ENCODE measurements at places on chromosomes 6 and 20.
A peak's percentile ranks its signal among the peaks of the same experiment; 100 is the strongest.

GRCh38 chr6:158353883-158354877, 41.9 kb downstream of the TULP4 start:
- DNase-seq: peak; percentile 44

- DNase-seq: peak; percentile 4
Observed at GRCh38 chr6:110352563-110353262, 5.4 kb downstream of the METTL24 start.

GRCh38 chr20:4171538-4172116, 156.3 kb upstream of the RNF24 start:
- no peak for DNase-seq

- peak; percentile 53 for DNase-seq
Observed at GRCh38 chr6:110625883-110626282, 149.5 kb upstream of the SLC22A16 start.

DNA sequence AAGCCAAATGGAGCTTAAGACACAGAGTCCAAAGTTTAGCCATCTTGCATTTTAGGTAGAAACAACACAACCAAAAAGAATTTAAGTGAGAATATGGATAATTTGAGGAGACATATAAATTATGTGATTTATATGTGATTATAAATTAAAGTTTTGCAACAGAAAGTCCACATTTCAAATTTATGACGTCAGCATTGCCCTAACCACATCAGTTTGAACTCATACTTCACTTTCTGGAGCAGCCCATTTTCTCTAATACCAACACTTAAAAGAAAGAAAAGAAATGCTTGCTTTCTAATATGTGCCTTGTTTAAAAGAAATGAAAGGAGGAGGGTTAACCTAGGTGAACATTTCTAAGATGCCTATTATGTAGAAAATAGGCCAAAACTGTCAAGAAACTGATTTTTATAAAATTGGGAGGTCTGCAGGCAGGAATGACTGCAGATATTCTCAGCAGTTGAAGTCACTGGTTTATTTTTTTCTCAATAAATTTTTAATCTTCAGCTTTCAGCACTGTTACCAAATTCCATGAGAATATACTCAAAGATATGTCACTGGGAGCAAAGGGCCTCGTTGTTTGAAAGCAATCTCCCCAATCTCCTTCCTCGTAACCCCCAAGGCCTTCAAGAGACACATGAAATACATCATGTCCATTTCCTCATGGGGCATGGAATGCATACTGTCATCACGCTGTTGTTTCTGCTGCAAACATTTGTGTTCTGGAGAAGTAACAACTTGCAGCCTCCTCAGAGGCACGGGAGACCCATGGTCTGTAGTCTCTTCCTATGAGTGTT, 137.8 kb downstream of the SOD2 start:
- no peak for DNase-seq

DNA sequence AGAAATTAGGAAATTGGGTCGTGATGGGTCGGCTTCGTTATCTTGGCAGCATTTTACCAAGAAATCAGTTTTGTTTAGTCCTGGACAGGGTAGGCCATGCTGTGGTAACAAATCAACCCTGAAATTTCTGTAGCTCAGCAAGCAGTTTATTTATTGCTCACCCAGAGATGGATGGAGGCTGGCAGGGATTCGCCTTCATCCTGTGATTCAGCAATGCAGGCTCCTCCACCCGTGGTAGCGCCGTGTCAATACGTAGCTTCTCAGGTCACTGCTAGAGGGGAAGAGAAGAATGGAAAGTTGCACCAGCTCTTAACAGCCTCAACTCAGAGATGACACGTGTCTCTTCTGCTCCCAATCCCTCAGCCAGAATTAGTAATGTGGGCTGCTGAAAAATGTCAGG, 157.0 kb upstream of the SGK1 start:
- DNase-seq: no peak

- DNase-seq: no peak
Observed at GRCh38 chr20:49636447-49636846, 68.5 kb upstream of the PTGIS start.

- peak; percentile 43 for DNase-seq
Observed at GRCh38 chr6:87832025-87832825, 130.2 kb upstream of the AKIRIN2 start.

- no peak for DNase-seq
Observed at GRCh38 chr6:24547243-24547642, 52.5 kb downstream of the ALDH5A1 start.

- DNase-seq: no peak
Observed at GRCh38 chr20:17109307-17109706, 117.5 kb upstream of the PCSK2 start.

GRCh38 chr20:47725248-47725973, 59.9 kb downstream of the SULF2 start:
- peak; percentile 84 for DNase-seq

- DNase-seq: peak; percentile 5
Observed at GRCh38 chr20:59141818-59142581, 21.6 kb upstream of the ZNF831 start.

DNA sequence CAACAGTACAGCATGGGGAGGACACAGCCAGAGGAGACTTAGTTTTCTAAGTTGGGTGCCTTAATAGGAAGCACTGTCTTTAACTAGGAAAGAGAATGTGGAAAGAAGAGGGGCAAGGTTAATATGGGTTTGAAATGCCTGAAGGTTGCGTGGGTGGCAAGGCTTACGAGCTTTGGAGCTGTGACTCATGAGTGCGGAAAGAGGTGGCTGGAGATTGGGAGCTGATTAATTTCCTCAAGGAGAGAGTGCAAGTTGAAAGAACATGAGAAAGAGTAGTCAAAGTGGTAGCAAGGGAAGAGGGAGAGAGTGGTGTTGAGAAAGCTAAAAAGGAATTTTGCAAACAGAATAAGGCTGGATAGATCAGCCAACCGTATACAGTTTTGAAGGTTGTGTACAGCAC, 315.1 kb upstream of the PRND start:
- peak; percentile 92 for DNase-seq

DNA sequence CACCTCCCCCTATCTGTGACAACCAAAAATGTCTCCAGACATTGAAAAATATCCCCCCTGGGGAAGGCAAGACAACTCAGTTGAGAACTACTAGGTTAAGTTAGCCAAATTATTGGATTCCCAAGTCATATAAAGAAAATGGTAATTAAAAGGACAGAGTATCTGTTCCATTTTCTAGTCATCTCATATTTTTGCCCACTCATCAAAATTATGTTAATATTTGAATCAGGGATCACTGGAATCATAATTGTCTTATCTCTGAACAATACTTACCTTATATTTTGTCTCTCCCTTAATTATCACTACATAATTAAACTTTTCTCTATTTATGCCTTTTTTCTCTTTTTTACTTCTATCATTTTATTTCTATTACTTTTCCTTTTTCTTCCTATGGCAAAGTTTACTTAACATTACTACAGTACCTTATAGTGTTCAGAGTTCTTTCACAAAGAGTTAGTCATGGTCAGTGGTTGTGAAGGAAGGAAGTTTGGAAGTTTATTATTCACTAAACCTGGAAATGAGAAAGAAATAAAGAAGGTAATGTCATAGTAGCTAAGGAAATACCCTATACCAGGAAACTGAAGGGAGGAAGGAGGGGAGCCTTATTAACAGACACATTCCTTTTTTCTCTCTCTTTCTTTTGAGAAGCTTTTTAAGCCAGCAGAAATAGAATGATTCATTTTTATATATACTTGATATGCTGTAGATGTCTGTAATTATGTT, 332.9 kb downstream of the COL12A1 start:
- DNase-seq: no peak

DNA sequence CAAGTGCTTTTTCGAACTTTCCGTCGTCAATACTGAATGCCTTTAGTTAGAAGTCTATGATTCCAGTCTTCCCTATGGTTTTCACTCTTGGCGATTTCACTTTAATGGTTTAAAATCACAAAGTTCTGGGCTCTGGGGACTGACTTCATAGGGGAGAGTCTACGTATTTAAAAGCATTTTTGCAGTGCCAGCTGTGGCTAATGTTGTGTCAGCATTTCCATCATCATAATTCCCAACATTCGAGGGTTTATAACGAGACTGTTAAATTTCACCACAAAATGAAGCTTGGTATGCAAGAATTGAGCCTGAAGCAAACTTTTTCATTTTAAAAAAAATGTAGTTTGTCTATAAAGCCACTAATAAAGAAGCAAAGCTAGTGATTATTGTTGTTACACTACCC, 242.7 kb downstream of the SOX4 start:
- no peak for DNase-seq

DNA sequence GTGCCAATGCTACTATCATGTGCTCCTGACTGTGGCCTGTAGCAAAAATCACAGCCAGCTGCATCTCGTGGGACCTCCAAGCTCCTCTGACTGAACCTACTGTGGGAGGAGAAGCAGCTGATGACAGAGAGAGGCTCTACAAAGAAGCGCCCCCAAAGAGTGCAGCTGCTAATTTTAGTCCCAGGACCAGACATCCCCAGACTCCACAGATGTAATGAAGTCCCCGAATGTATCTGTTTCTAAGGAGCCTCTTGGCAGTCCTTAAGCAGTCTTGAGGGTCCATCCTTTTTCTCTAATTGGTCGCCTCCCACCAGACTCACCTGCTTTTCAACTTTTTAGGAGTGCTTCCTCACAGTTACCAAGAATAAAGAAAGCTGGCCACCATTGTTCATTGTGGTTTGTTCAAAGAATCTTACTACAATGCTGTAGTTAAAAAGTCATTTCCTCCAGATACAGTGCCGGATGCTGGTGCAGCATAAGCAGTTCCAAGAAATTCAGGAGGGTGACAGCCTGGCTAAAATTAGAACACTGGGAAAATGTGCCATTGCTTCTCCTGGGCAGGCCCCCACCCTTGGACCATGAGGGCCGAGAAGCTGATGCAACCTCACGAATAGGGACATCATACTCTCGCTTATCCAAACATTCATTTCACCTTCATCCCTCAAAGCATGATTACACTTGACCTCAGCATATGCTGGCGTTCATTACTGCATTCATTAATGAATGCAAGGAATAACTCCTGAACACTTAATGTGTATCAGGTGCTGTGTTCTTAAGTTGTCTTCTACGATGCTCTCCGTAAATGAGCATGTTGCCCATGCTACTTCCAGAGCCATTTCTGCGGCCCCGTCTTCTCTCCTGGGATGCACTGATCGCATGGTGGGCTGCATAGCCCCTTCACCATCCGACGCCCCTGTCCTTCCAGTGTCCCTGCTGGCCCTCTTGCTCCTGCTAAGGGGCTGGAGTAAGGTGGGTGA, 66.4 kb downstream of the LY86 start:
- no peak for DNase-seq

- DNase-seq: no peak
Observed at GRCh38 chr6:83702749-83703148, 6.2 kb downstream of the SNAP91 start.

GRCh38 chr20:542777-543368, 717 bp downstream of the CSNK2A1 start:
- DNase-seq: no peak

GRCh38 chr6:165611294-165611693, 51.7 kb downstream of the PDE10A start:
- no peak for DNase-seq

- DNase-seq: no peak
Observed at GRCh38 chr6:80988286-80988685, 764.2 kb downstream of the TENT5A start.

Data from fibroblast of mammary gland (primary cell).